A549 treated with dexamethasone at 1 μM for 4 hours (cell line): ENCODE measurements at places on chromosomes 2 and 18. TPM values are rescaled to one million over a fixed set of nuclear protein-coding genes. Genes with fewer than 3 reads are reported as not detected.

The DQX1 gene
- 0.07 to 0.15 TPM (median 0.08 TPM) in 3 of 5 replicates, not detected in the others for total RNA-seq

The IAH1 gene
- total RNA-seq = 90.9 to 109 TPM (median 103 TPM) in 5 replicates

The DCDC2C gene
- total RNA-seq = 0.26 to 0.67 TPM (median 0.28 TPM) in 5 replicates

The TUBA3E gene
- total RNA-seq = 4.4 to 6.3 TPM (median 5.5 TPM) in 5 replicates

The SPR gene
- 94.4 to 129 TPM (median 113 TPM) in 5 replicates for total RNA-seq

The POTEF gene
- not detected in 5 replicates for total RNA-seq

The COL6A3 gene
- total RNA-seq = 0.18 to 0.41 TPM (median 0.33 TPM) in 5 replicates

The TFCP2L1 gene
- total RNA-seq = 18.1 to 32.0 TPM (median 31.5 TPM) in 5 replicates

The PMS1 gene
- total RNA-seq = 5.5 to 9.0 TPM (median 7.7 TPM) in 5 replicates

The PLEKHH2 gene
- 1.3 to 3.1 TPM (median 2.2 TPM) in 5 replicates for total RNA-seq

The R3HDM1 gene
- 23.3 to 33.1 TPM (median 28.0 TPM) in 5 replicates for total RNA-seq

The DCAF17 gene
- total RNA-seq = 8.4 to 11.8 TPM (median 9.8 TPM) in 5 replicates

The SLC19A3 gene
- 1.9 to 2.9 TPM (median 2.2 TPM) in 5 replicates for total RNA-seq

The AKAIN1 gene
- not detected in 5 replicates for total RNA-seq

The TMEM127 gene
- 31.8 to 49.0 TPM (median 47.4 TPM) in 5 replicates for total RNA-seq

The GKN2 gene
- 1.5 to 2.9 TPM (median 2.0 TPM) in 5 replicates for total RNA-seq

The IL1F10 gene
- total RNA-seq = not detected in 5 replicates

The NGEF gene
- 12.6 to 17.0 TPM (median 14.6 TPM) in 5 replicates for total RNA-seq

The PRKAG3 gene
- total RNA-seq = 0.04 TPM in 1 of 5 replicates, not detected in the others

The DSC2 gene
- 0.64 to 1.1 TPM (median 1.0 TPM) in 5 replicates for total RNA-seq

The AMER3 gene
- total RNA-seq = not detected in 5 replicates

The C2orf15 gene
- total RNA-seq = 0.48 to 0.58 TPM (median 0.57 TPM) in 5 replicates

The SCN2A gene
- total RNA-seq = 0.01 to 0.04 TPM (median 0.02 TPM) in 3 of 5 replicates, not detected in the others

The WNT10A gene
- 0.05 to 0.08 TPM (median 0.06 TPM) in 5 replicates for total RNA-seq

The SLC8A1 gene
- total RNA-seq = 0.17 to 0.40 TPM (median 0.31 TPM) in 5 replicates
